ENCODE measurements at places on chromosomes 1 and 21.
A peak's percentile ranks its signal among the peaks of the same experiment; 100 is the strongest.

DNA sequence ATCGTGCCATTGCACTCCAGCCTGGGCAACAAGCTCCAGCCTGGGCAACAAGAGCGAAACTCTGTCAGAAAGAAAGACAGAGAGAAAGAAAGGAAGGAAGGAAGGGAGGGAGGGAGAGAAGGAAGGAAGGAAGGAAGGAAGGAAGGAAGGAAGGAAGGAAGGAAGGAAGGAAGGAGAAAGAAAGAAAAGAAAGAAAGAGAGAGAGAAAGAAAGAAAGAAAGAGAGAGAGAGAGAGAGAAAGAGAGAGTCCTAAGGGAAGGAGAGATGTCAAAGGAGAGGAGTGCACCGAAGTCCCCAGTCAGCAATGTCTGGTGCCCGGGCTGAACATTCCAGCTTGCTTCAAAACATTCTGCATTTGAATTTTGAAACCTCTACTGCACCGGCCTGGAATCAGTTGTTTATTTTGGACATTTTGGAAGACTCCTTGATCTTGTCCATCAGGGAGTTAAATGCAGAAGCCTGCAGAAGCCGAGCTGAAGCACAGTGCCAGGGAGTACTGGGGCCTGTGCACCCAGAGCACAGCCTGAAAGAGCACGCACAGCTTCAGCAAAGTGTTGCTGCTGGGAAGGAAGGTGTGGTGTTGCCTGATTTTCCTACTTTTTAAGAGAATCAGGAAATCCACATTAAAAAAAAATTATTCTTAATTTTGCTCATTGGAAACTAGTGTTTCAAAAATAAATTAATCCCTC is 3.7 kb upstream of the IGSF3 start:
- no peak for DNase-seq

GRCh38 chr1:243693800-243694199 is 156.2 kb downstream of the AKT3 start:
- no peak for DNase-seq

- no peak for DNase-seq
Observed at GRCh38 chr1:86430376-86430775, 6.4 kb downstream of the CLCA2 start.

DNA sequence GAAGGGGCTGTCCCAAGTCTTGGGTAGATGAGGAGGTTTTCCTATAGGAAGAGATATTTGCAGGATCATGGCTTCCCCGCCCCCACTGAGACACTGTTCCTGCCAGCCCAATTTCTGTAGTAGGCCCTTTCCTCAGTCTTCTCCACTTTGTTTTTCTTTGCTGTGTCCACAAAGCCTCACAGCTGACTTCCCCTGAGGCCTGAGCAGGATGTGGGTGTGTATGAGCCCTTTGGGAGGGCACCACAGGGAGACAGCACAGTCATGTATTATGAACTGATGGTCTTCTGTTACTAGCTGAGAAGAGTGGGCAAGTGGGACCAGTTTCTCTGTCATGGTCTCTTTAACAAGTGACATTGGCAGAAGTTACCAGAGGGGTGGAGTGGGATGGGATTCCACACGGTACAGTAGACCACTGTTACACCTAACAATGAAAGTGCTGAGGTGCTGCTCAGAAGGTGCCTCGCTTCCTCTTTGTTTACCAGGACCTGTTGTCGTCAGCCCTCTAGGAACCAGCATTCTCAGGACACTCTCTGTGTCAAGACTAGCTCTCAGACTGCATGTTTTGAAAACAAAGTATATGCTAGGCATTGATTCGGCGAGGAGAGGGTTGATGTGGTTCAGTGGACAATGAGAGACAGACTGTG is 253.8 kb upstream of the HOOK1 start:
- no peak for DNase-seq

DNA sequence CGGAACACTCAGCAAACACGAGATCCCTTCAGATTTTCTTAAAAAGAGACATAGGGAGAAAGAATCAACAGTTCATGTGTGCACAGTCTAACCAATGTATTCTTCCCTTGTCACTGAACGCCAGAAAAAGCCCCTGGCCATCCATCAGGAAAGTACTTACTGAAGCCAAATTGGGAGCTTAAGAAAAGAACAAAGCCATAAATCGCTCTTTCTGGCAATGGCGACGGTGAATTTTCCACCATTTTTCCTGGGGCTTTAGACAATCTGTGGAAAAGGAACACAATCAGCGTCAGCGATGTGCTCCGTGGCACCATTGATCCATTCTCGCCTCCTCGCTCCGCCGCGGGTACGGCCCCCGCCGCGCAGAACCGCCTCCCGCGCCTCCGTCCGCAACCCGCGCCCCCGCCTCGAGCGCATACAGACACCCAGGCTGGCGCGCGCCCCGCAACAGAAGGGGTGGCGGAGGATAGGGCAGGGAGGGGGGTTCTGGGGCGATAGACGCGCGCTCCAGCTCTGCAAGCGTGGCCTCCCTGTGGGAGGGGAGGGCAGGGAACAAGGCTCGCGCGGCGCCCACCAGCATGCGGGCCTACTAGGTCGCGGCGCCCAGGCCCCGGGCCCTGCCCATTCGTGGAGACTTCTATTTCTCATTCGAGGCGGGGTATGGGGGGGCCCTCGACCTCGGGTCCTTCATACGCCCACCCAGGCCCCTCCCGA is 440 bp downstream of the PIGP start:
- DNase-seq = no peak

DNA sequence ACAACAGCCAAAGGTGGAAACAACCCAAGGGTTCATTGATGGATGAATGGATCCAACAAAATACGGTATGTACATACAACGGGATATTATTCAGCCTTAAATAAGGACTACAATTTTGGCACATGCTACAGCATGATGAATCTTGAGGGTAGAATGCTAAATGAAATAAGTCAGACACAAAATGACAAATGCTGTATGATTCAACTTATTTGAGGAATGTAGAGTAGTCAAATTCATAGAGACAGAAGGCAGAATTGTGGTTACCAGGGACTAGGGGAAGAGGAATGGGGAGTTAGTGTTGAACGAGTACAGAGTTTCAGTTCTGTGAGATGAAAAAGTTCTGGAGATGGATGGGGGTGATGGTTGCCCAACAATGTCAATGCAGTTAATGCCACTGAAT is 118.0 kb upstream of the PAXBP1 start:
- no peak for DNase-seq

GRCh38 chr1:36884029-36884701 is 150.2 kb downstream of the GRIK3 start:
- DNase-seq = peak; percentile 37

DNA sequence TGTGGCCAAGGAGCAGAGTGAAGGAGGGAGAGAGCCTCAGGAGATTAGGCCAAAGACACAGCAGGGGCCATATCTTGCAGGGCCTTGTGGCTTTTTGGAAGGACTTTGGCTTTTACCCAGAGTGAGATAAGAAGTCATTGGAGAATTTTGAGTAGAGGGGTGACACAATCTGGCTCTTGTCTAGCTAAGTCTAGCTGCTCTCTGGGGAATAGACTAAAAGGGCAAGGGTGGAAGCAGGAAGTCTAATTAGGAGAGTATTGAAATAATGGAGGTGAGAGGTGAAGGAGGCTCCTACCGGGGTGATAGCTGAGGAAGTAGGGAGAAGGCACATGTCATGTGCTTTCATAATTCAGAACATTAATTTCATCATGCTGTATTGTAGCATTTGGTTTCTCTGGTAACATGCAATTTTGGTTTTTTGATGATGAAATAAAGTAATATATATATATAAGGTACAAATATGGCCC is 34.3 kb upstream of the KCNA3 start:
- DNase-seq = no peak

DNA sequence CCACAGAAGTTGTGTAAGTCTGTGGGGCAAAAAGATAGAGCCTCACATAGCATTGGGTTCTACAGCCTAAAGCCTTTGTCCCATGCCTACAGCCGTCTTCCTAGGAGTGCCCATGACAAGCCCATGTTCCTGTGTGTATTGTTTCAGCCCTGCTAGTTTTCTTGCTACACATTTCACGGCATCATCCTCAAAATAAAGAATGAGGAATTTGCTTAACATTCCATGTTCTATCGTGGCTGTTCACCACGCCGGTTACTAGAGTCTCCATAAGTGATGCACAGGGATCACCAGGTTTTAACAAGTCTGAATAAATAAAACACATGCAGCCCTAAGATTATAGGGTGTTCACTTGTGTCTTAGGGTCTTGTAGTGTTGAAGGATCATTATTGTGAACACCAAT is 87.4 kb upstream of the NGF start:
- DNase-seq = no peak

- no peak for DNase-seq
Observed at GRCh38 chr1:209900734-209901133, 37.3 kb upstream of the SYT14 start.

DNA sequence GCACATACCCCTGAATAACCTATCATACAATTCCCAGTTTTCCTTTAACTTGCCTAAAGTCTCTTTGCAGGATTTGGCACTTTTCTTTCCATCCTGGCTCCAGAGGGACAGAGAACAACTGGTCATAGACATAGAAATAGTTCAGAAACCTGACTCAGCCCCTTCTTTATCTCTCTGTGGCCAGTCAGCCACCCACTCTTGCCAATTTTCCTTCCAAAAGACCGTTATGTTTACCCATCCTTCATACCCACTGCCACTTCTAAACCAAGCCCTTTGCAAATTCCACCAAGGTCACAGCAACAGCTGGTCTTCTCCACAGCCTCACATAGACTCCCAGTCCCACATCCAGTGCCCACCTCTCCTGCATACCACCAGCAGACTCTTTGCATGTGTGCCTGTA is 127.2 kb upstream of the FGGY start:
- no peak for DNase-seq

GRCh38 chr21:41627428-41627827 is 119.5 kb upstream of the TMPRSS2 start:
- DNase-seq = no peak

DNA sequence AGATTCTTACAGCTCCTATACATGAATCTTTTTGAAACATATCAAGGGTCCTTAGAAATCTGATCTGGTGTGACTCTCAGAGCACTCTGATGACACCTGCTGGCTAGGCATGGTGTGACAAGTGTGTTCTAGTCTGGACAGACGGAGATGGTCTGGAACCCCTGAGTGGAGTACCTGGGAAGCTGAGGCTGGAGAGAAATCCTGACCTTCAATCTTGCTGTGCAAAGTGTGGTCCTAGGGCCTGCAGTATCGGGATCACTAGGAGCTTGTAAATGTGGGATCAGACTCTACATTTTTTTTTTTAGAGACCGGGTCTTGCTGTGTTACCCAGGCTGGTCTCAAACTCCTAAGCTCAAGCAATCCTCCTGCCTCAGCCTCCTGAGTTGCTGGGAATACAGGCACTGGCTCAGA is 78.6 kb upstream of the SOD1 start:
- DNase-seq = no peak

DNA sequence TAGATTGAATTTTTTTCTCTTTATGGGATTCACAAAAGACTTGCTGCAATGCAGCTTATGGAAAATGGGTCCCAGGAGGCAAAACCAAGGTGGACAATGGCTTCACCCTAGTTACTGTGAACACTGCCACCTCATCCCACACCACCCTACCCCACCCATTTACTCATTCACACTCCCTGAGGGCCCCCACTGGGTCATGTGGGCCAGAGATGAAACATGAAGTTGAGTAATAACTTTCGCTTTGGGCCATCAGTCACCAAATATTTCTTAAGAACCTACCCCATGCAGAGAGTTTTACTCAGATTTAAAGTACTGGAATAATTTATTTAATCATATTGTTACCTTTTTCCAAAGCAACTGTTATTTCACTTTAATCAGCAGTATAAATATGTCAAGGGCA is 191.8 kb downstream of the TPR start:
- DNase-seq = peak; percentile 36

GRCh38 chr1:8019229-8019620 is 6.9 kb downstream of the ERRFI1 start:
- no peak for DNase-seq

Data from activated naive CD4-positive, alpha-beta T cell treated with anti-CD3 and anti-CD28 coated beads, Interleukin-2, amount 50 U/mL, for 72 hours (primary cell).